HCEC 1CT (cell line): ENCODE measurements at places on chromosomes 12 and 14.

GRCh38 chr14:32991691-32992090 lies 53.0 kb downstream of the NPAS3 start:
- no peak for DNase-seq

GRCh38 chr14:72607386-72608130 lies 286.3 kb downstream of the DPF3 start:
- DNase-seq = peak; percentile 66

DNA sequence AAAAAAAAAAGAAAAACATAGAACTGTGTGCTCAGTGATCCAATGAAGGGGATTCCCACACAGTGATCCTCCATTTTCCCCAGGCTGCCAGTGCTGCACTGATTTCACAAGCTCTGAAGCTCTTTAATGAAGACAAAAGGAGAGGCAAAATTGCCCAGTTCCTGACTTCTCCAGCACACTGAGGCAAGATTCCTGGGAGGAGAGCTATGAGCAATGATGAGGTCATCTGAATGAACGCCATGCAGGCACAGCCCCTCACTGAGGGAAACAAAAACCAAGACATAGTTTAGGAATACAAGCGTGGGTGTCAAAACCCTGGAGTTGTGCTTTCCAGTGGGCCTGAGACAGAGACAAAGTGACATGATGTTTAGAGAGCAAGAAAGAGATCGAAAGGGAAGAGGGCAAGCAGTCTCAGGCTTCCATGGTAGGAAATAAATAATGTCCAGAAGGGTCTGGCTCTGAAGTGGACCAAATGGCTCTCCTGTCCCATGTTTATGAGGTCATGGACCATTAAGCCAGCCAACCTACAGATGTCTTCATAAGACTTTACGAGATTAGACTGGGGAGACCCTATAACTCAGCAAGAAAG lies 40.9 kb upstream of the SMUG1 start:
- DNase-seq = peak; percentile 95

DNA sequence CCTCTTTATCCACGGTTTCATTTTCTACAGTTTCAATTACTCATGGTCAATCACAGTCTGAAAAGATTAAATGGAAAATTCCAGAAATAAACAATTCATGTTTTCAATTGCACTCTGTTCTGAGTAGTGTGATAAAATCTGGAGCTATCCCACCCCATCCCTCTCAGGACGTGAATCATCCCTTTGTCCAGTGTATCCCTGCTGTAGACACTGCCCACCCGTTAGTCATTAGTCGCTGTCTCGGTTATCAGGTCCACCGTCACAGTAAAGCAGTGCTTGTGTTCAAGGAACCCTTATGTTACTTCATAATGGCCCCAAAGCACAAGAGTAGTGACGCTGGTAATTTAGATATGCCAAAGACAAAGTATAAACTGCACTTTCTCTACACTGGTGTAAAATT lies 141.0 kb upstream of the LMNTD1 start:
- peak; percentile 68 for DNase-seq

- no peak for DNase-seq
Observed at GRCh38 chr14:50047274-50047676, 69.1 kb downstream of the VCPKMT start.
